Glutamatergic neuron (in vitro differentiated cells): ENCODE measurements at places on chromosomes 6 and 20. TPM values are rescaled to one million over a fixed set of nuclear protein-coding genes. Genes with fewer than 3 reads are reported as not detected.

DNA sequence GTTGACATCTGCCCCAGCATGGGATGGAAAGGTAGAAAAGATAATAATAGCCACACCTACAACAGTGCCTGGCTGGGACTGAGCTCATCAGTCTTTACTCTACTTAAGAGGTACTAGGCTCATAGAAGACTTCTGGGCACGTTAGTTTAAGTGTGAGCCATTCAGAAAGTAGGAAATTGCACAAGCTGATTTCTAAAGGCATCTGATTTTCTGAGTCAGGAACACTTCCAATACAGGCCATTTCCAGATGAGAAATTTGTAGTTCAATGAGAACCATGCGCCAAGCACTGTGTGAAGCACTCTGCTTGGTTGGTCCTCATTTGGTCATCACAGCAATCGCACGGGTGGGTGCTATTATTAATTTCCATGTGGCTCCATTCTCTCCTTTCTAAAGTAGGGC lies 42.3 kb downstream of the MOCS1 start:
- H3K27me3 ChIP-seq: peaks cover 2% of the 10 kb centered on the region
- no peak for DNase-seq
- no peak overlapping the region for H3K27ac ChIP-seq
- no peaks in the 10 kb centered on the region for H3K4me1 ChIP-seq
- no peaks in the 10 kb centered on the region for H3K36me3 ChIP-seq

DNA sequence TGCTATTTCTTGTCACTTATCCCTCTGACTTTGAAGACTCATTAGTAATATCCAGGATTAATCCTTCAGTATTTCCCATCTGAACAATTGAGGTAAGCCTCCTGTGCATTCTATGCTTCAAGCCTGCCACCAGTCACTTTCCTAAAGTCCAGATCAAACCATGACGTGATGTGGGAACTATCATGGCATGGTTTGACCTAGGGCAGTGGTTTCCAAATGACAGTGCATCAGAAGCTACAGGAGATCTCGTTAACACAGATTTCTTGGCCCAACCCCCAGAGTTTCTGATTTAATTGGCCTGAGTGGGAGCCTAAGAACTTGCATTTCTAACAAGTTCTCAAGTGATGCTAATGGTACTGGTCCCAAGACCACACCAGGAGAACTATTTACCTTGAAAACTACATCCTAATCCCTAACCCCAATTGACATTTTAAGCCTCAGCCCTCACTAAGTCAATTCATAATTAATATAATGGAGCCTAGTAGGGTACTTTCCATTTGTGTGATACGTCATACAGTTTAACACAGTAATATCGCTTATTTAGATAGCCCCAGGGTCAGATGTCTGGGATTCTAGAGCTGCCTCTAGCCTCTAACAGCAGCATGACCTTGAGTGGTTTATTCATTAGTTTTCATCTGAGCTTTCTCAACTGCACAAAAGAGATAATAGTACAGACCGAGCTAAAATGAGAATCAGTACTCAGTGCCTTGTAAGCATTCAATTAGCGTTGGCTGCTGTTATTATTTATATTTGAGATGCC lies 907.6 kb downstream of the TFAP2A start:
- DNase-seq: no peak
- no peaks in the 10 kb centered on the region for H3K27me3 ChIP-seq
- no peaks in the 10 kb centered on the region for H3K4me1 ChIP-seq
- no peak overlapping the region for H3K4me3 ChIP-seq

GRCh38 chr6:112563368-112563767 lies 216.2 kb downstream of the RFPL4B start:
- no peak overlapping the region for H3K27ac ChIP-seq
- H3K4me1 ChIP-seq: no peaks in the 10 kb centered on the region
- DNase-seq: no peak
- no peaks in the 10 kb centered on the region for H3K36me3 ChIP-seq
- H3K4me3 ChIP-seq: no peak overlapping the region

GRCh38 chr20:16313917-16314316 lies 259.3 kb downstream of the KIF16B start:
- H3K4me1 ChIP-seq: peaks cover 1% of the 10 kb centered on the region
- no peak for DNase-seq
- no peak overlapping the region for H3K27ac ChIP-seq
- H3K36me3 ChIP-seq: peaks cover 8% of the 10 kb centered on the region
- H3K27me3 ChIP-seq: no peaks in the 10 kb centered on the region
- H3K4me3 ChIP-seq: no peak overlapping the region

- H3K27me3 ChIP-seq: no peaks in the 10 kb centered on the region
- H3K4me3 ChIP-seq: peak overlapping the region; percentile 79
- H3K36me3 ChIP-seq: no peaks in the 10 kb centered on the region
- peaks cover 24% of the 10 kb centered on the region for H3K4me1 ChIP-seq
Observed at GRCh38 chr6:108106261-108106660, 31.7 kb upstream of the OSTM1 start.

Gene KCNK5
- total RNA-seq: 0.71 TPM

DNA sequence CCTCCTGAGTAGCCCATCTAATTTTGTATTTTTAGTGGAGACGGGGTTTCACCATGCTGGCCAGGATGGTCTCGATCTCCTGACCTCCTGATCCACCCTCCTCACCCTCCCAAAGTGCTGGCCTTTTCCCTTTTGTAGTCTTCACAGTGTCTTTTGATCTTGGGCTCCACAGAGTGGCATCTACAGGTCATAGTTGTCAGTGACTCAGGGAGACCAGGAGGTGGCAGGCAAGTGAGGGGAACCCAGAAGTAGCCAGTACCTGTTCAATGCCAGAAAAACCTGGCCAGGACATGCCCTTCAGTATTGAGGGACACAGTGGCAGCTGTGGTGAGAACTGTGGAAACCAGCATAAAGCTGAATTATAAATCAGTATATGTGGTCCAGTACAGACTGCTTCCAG lies 19.6 kb downstream of the RPP21 start:
- no peak overlapping the region for H3K27ac ChIP-seq
- H3K4me3 ChIP-seq: no peak overlapping the region
- peaks cover 7% of the 10 kb centered on the region for H3K27me3 ChIP-seq
- DNase-seq: no peak
- peaks cover 5% of the 10 kb centered on the region for H3K36me3 ChIP-seq

GRCh38 chr20:63442100-63442493 lies 30.4 kb downstream of the KCNQ2 start:
- no peak overlapping the region for H3K4me3 ChIP-seq
- peaks cover 11% of the 10 kb centered on the region for H3K4me1 ChIP-seq
- peaks cover 12% of the 10 kb centered on the region for H3K27me3 ChIP-seq
- DNase-seq: peak; percentile 76
- H3K36me3 ChIP-seq: no peaks in the 10 kb centered on the region

DNA sequence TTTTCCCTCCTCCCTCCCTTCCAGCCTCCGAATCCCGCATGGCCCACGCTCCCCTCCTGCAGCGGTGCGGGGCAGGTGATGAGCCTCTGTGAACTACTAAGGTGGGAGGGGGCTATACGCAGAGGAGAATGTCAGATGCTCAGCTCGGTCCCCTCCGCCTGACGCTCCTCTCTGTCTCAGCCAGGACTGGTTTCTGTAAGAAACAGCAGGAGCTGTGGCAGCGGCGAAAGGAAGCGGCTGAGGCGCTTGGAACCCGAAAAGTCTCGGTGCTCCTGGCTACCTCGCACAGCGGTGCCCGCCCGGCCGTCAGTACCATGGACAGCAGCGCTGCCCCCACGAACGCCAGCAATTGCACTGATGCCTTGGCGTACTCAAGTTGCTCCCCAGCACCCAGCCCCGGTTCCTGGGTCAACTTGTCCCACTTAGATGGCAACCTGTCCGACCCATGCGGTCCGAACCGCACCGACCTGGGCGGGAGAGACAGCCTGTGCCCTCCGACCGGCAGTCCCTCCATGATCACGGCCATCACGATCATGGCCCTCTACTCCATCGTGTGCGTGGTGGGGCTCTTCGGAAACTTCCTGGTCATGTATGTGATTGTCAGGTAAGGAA lies at the start of gene OPRM1:
Gene OPRM1 (plus strand): TSS at position 10 of the 612 bp plus-strand sequence. CDS start 305 bp downstream, at position 315.
- H3K4me1 ChIP-seq: no peaks in the 10 kb centered on the region
- peak within 1 kb of the TSS; percentile 86 for H3K4me3 ChIP-seq
- H3K36me3 ChIP-seq: no peaks in the 10 kb centered on the region
- no peaks in the 10 kb centered on the region for H3K27me3 ChIP-seq
- no peak within 1 kb of the TSS for H3K27ac ChIP-seq
- DNase-seq: peak; percentile 49

GRCh38 chr20:48467622-48468021 lies 360.2 kb downstream of the PREX1 start:
- H3K27ac ChIP-seq: no peak overlapping the region
- peaks cover 5% of the 10 kb centered on the region for H3K27me3 ChIP-seq
- no peaks in the 10 kb centered on the region for H3K36me3 ChIP-seq
- H3K4me3 ChIP-seq: no peak overlapping the region
- no peak for DNase-seq
- H3K4me1 ChIP-seq: peaks cover 3% of the 10 kb centered on the region

Gene EYA4
- not detected for total RNA-seq

DNA sequence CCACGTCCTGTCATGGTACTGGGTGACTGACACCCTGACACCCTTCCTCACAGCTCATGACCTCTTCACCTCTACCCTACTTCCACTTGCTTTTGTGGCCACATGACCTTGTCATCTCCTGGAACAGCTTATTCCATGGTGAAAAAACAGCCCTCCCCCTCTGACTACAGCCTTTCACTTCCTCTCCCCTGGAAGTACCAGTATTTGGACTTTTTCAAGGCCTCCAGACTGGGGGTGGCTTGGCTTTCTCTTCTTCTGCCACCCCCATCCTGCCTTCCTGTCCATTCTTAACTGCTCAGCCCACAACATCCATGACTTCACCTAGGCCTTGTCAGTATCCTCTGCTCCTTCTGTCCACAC lies 168.4 kb downstream of the CARMIL1 start:
- H3K27me3 ChIP-seq: peaks cover 2% of the 10 kb centered on the region
- DNase-seq: no peak
- peaks cover 19% of the 10 kb centered on the region for H3K4me1 ChIP-seq
- no peaks in the 10 kb centered on the region for H3K36me3 ChIP-seq

DNA sequence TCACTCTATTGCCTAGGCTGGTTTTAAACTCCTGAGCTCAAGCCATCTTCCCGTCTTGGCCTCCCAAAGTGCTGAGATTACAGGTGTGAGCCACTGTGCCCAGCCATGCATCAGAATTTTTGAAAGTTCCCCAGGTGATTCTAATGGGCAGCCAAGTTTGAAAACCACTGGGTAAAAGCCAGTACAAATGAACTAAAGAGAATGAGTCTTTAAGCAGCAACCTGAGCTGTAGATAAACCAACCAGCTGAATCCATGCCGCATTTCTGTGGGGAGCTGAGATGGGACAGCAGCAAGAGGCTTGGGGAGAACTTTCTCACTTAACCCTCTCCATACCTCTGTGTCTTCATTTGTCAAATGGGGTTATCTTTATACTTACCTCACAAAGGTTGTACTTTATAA lies 67.5 kb downstream of the VEGFA start:
- H3K4me1 ChIP-seq: peaks cover 22% of the 10 kb centered on the region
- H3K36me3 ChIP-seq: no peaks in the 10 kb centered on the region
- DNase-seq: no peak
- H3K27me3 ChIP-seq: peaks cover 4% of the 10 kb centered on the region
- H3K4me3 ChIP-seq: no peak overlapping the region

Gene SNAP25
- 61.0 TPM for total RNA-seq

DNA sequence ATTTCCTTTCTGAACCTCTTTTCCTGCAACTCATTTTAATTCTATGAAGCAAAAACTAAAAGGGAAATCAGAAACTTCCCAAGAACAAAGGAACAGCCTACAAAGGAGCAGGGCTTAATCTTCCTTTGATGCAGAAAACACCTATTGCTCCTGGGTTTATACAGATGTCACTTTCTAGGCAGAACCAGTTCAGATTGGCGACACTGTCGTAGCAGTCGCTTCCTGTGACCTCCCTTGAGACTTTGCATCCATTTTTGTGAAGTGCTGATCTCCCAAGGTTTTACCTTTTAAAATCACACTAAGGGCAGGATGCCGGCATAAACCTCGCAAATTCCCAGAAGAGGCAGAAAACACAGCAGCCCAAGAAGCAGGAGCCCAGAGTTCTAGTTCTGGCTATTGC lies 40.1 kb downstream of the JAG1 start:
- H3K27me3 ChIP-seq: peaks cover 3% of the 10 kb centered on the region
- peaks cover 14% of the 10 kb centered on the region for H3K4me1 ChIP-seq
- no peak overlapping the region for H3K4me3 ChIP-seq
- H3K36me3 ChIP-seq: no peaks in the 10 kb centered on the region
- H3K27ac ChIP-seq: no peak overlapping the region
- DNase-seq: no peak

- no peaks in the 10 kb centered on the region for H3K36me3 ChIP-seq
- no peaks in the 10 kb centered on the region for H3K27me3 ChIP-seq
- H3K4me3 ChIP-seq: no peak overlapping the region
- peak; percentile 39 for DNase-seq
- H3K4me1 ChIP-seq: peaks cover 10% of the 10 kb centered on the region
- no peak overlapping the region for H3K27ac ChIP-seq
Observed at GRCh38 chr6:132788658-132789395, 9.6 kb downstream of the SLC18B1 start.

GRCh38 chr6:149903938-149904611 lies 6.2 kb upstream of the RAET1E start:
- peaks cover 11% of the 10 kb centered on the region for H3K36me3 ChIP-seq
- H3K4me1 ChIP-seq: no peaks in the 10 kb centered on the region
- no peak for DNase-seq
- H3K27me3 ChIP-seq: peaks cover 7% of the 10 kb centered on the region
- H3K27ac ChIP-seq: no peak overlapping the region

Gene LCA5
- total RNA-seq: 5.3 TPM

Gene FGD2
- total RNA-seq: not detected

Gene SPDEF
- total RNA-seq: not detected
